ENCODE measurements at places on chromosomes 7 and 10.

GRCh38 chr7:861222-861621, 15.1 kb upstream of the GET4 start:
- DNase-seq = no peak

DNA sequence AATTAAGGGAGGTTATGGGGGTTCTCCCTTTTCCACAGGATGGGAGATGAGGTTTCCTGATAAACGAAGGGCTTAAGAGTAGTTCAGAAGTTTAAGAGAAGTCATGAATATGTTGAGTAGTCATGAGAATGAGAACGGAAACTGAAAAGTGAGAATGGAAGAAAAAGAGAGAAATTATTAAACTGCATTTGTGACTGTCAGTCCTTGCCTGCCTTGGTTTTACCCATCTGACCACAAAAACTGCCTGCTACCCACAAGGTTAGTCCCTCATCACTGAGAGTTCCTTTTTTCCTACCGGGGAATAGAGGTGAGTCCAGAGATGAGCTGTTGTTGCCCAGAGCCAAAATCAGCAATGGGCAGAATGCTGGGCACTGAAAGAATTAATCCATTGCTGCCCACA, 174.1 kb upstream of the BET1 start:
- DNase-seq = no peak

- DNase-seq = no peak
These were observed 705.5 kb downstream of the LRMDA start for GRCh38 chr10:76136961-76137360.

GRCh38 chr10:119455609-119456434, 86.7 kb downstream of the RGS10 start:
- no peak for DNase-seq

DNA sequence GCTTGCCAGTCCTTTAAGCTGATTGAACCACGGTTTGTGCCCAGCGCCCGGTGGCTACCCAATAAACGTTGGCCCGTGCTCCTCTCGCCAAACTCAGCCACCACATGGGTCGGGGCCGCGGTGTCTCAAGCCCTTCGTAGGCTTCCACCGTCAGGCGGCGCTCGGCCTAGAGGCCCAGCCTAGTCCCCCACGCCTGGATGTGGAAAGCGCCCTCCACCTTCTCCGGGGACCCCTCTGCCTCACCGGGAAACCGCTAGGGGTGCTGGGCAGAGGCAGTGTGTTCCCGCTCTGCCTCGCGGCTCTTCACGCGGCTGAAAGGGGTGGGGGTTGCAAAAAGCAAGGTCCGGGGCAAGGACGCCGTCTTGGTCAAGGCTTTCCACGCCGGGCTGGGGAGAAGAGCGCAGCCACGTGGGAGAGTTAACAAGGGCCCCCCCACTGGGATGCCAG, 29.8 kb downstream of the LEP start:
- DNase-seq = no peak

GRCh38 chr7:152568972-152569371, 107.0 kb downstream of the XRCC2 start:
- DNase-seq = no peak

GRCh38 chr10:71433768-71434744, 37.3 kb downstream of the CDH23 start:
- no peak for DNase-seq
